ENCODE measurements at places on chromosomes 6 and 20. TPM values are rescaled to one million over a fixed set of nuclear protein-coding genes. Genes with fewer than 3 reads are reported as not detected.

Gene IMPG1
- total RNA-seq, result 1.2 TPM

Gene PRND
- 4.3 TPM for total RNA-seq

Gene CDK5RAP1
- total RNA-seq, result 14.4 TPM

Gene TRAPPC3L
- 1.4 TPM for total RNA-seq

Gene TSHZ2
- total RNA-seq, result 4.3 TPM

Gene ZFP64
- total RNA-seq, result 5.5 TPM

Gene SCUBE3
- total RNA-seq, result 10.6 TPM

Gene PHACTR1
- total RNA-seq, result 3.6 TPM

Gene PPP1R10
- total RNA-seq, result 11.3 TPM

Gene RIMS1
- total RNA-seq, result 4.3 TPM

DNA sequence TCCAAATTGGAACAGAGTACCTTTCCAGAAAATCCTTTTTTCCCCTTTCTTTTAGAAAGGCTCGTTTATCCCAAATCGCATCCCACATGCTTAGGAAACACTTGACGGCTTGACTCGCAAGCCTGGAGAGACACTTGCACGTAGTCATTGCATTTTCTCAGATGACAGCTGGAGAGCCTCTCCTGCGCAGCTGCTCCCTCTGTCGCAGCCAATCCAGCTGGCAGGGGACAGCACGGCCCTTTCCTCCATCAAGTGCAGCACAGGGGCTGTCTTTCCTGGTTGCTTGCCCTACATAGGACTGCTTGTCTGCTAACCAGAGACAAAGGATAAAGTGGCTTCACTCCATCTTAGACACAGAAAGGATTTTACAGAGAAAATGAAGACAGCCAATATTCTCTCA, 77.6 kb upstream of the RGS17 start:
- no peak for DNase-seq

DNA sequence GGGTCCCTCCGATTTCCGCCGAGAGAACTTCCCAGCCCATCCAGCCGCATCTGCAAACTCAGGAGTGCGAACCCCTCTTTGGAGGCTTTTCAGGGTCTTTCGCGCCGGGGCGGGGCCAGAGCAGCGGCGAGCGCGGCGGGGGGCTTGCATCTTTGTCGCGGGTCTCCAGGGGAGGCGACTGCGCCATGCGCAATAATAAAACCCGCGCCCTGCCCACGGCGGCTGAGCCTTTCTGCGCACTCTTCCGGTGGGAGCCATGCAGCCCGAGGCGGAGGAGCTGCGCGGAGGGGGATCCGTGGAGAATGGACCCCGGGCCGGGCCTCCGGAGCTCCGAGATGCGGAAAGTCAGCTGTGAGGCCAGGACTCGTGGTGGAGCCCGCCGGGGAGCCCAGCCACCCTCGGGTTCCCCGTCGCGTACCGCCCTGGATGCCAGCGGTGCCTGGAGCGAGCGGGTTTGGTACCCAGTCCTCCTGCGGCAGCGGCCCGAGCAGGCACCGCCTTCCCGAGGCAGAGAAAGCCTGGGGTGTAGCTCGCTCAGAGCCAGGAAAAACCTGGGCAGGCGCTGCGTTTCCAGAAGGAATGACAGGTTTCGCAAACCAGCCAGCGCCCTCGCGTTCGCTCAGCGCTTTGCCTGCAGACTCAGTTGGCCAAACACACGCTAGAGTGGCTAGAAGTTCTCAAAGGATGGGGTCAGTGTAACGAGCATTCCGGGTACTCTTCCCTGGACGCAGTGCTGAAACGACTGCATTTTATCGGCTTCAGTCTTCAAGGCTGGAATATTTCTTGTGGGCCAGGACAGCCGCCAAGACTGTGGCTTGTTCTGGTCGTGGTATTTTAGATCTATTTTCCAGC, 1.2 kb downstream of the AKAP12 start:
- DNase-seq, result peak; percentile 62

DNA sequence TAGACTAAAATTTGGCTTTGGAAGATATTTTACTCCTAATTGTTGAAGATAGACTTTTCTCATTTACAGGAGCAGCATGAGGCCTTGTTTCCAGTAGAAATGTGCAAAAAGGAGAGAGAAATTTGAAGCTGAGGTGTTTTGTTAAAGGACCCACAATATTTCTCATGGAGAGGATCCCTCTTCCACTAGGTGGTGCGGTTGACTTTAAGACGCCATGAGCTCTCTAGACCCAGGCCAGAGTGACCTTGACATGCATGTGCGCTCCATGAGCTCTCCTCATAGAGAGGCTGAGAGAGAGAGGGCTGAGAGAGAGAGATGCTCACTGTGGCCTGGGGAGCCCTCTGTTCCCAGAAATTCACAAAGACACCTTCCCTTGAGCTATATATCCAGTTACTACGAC, 861.2 kb upstream of the EYS start:
- no peak for DNase-seq

GRCh38 chr6:120918137-120918536, 416.1 kb downstream of the TBC1D32 start:
- DNase-seq, result no peak

- DNase-seq, result no peak
Observed at GRCh38 chr6:122839906-122840305, 50.8 kb downstream of the SMPDL3A start.

- no peak for DNase-seq
Observed at GRCh38 chr6:1584996-1585668, 24.6 kb upstream of the FOXC1 start.

DNA sequence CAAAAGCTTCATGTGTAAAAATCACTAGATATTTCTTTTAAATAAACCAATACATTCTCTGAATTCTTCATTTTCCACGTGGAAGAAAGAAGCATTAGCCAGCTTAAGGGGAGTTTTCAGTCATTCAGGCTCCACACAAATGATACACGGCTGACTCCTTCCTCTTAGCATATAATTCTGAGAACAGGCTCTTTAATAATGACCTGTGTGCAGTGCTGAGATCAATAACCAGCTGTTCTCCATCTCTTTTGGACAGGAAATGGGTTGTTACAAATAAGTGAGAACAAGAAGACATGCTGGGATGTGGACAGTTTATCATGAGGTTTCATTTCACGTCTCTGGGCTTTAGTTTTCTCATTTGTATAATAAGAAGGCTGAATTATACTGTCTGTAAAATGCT, 146.9 kb upstream of the C6orf118 start:
- DNase-seq, result no peak

- no peak for DNase-seq
Observed at GRCh38 chr20:33372993-33373441, 28.3 kb downstream of the CDK5RAP1 start.

DNA sequence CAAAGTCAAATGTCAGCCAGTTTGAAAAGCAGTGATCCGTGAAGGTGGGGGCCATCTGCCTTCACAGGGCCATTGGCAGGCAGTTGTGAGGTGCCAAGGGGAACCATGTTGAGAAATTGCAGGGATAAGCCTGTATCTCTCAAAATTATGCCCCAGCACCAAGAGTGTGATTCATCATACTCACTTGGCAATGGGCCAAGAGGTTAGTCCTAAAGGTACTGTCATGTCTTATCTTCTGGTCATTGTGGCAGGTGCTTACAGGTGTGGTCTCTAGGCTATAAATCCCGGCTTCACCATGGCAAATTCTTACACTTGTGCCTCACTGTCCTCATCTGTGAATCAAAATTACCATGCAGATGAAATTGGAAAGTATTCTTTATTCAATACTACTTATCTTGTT, 150.7 kb upstream of the LAMP5 start:
- DNase-seq, result no peak

DNA sequence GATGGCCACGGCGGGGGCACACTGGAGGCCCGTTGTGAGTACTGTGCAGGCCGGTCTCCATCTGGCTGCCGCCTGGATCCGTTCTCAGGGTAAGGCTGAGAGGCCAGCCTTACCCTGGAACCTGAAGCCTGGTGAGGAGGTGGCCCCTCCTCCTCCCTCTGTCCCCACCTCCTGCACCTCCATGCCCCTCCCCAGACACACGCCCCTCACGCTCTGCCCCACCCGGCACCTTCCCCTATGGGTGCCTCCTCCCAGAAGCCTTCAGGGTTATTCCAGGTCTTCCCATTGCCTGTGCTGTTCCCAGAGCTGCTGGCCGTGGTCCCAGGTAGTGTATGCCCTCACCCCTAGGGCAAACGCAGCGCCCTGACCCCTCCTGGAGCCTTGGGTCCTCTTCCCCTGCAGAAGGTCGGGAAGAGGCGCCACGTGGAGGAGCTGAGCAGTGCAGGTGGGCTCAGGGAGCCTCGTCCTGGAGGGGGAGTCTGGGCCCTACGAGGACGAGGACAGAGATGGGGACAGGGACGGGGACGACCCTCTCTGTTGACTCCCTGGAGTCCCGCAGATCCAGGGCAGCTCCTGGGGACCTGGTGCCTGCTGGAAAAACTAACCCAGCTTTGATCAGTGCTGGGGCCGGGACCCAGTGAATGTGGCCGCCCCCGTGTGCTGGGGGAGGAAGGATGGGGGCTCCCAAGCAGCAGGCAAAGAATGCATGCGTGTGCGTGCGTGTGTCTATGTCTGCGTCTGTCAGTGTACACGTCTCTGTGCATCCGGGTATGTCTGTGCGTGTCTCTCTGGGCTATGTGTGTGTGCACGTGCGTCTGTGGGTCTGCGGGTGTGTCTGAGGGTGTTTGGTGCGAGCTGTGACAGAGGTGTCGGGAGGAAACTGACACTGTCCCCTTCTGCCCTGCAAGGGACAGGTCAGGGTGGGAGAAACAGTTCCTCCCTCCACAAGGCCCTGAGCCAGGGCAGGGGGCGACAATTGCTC, 8.2 kb upstream of the HRH3 start:
- no peak for DNase-seq

- no peak for DNase-seq
Observed at GRCh38 chr20:63484651-63485403, 12.4 kb upstream of the KCNQ2 start.

DNA sequence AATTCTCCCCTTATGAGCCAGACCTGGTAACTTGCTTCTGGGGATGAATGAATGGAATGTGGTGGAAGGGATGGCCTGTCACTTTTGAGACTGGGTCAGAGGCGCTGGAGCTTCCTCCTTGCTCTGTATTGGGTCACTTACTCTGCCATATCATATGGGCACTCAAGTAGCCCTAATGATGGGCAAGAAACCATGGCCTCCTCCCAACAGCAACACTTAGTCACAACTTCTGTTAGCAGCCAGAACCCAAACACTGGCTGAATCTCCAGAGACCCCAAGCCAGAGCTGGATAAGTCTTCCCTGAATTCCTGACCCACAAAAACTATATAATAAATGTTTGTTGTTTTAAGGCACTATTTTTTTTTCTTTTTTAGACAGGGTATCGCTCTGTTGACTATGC, 5.5 kb downstream of the E2F1 start:
- DNase-seq, result no peak

GRCh38 chr20:40997116-40997515, 31.5 kb upstream of the TOP1 start:
- DNase-seq, result no peak

- no peak for DNase-seq
Observed at GRCh38 chr6:5892669-5893068, 114.1 kb downstream of the NRN1 start.

DNA sequence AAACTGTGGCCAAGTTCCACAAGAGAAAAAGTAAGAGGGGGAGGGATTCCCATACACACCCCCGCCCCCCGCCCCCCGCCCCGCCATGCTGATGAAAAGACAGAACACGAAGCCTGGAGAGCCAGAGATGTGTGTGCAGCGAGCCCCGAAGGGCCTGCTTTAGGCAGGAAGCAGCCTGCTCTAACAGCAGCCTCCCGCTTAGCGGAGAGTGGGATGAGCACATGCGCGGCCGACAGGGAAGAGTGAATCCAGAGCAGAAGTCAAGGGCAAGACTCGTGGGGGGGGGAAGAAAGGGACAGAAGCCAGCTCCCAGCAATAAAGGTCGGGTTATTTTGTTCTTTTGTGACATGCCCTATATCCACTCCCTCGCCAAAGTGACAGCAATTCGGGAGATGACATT, 67.2 kb upstream of the PTGIS start:
- peak; percentile 44 for DNase-seq

GRCh38 chr6:71531841-71532240, 243.2 kb downstream of the OGFRL1 start:
- DNase-seq, result no peak

GRCh38 chr6:37502703-37503291, 3.1 kb upstream of the CCDC167 start:
- no peak for DNase-seq

DNA sequence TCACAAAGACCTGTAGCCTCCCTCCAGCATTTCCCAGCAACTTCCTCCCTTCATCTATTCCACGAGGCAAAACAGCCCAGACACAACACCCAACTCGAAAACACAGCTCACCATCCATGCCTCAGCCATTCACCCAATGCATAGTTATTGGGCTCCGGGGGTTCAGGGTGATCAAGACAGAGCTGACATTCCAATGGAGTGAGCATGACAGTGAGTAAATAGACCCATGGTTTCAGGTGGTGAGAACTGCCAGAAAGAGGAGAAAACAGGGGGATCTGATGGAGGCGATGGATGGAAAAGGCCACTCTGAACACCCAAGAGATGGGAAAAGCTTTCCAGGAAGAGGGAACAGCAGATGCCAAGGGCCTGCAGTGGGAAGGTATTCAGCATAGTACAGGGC, 5.9 kb downstream of the CASS4 start:
- DNase-seq, result no peak

DNA sequence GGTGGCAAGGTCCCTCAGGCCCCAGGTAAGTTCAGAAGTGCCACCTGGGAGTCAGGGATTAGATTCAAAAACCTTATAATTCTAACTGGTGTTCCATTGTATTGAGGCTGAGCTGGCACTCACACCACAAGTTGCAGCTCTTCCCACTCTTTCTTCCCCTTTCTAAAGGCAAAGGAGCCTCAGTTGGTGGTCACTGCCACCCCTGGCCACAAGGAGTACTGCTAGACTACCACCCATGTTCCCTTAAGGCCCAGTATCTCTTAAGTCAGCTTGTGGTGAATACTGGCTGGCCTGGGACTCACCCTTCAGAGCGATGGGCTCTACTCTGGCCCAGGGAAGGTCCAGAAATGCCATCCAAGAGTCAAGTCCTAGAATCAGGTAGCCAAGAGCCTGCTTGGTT, 421.1 kb upstream of the KHDRBS2 start:
- DNase-seq, result no peak

DNA sequence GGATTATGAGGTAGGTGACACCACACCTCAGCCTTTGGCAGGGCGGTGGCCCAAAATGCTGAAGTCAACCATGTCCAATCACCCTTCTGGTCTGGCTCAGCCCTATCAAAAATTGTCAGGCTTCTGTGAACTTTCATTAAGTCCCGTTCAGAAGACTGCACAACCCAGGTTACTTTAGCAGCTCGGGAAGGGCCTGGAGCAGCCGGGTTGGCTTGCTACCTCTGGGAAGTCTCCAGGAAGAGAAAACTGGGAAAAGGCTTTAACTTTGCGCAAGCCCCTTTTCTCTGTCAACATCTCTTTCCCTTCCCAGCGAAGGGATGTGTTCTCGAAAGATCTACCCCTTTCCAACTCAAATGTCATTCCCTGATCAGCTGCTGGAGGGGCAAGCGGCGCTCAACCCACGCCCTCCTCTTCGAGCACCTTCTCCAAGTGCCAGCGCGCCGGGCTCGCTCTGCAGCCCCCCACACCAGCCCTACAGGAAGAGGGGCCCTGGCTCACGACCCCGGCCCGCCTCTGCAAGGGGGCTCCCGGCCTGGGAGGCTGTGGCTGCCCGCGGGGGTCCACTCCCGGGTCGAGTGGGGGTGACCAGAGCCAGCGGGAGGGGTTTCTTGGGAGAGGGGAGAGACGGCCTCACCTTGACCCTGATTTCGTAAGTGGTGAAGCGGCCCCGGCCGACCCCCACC, 573 bp downstream of the SNX3 start:
- DNase-seq, result peak; percentile 63

Data from umbilical cord (tissue), 2 donors.